ENCODE measurements at places on chromosomes 16 and 17. TPM values are rescaled to one million over a fixed set of nuclear protein-coding genes. Genes with fewer than 3 reads are reported as not detected.

KRT39 gene
- polyA plus RNA-seq = not detected

AIPL1 gene
- polyA plus RNA-seq = not detected

LRRC75A gene
- 2.2 TPM for polyA plus RNA-seq

AOC2 gene
- polyA plus RNA-seq = 6.3 TPM

- H3K4me1 ChIP-seq = peaks cover 1% of the 10 kb centered on the region
- DNase-seq = no peak
- no peaks in the 10 kb centered on the region for H3K27me3 ChIP-seq
- no peak overlapping the region for H3K4me3 ChIP-seq
- no peak overlapping the region for H3K27ac ChIP-seq
Measured at GRCh38 chr16:12021578-12022253, 45.2 kb downstream of the SNX29 start.

- peaks cover 11% of the 10 kb centered on the region for H3K4me1 ChIP-seq
- no peaks in the 10 kb centered on the region for H3K27me3 ChIP-seq
- H3K4me3 ChIP-seq = no peak overlapping the region
- H3K36me3 ChIP-seq = no peaks in the 10 kb centered on the region
Measured at GRCh38 chr17:68305142-68305541, 13.8 kb downstream of the ARSG start.

GRCh38 chr16:27394516-27394915, 7.5 kb upstream of the IL21R start:
- no peak overlapping the region for H3K27ac ChIP-seq
- no peaks in the 10 kb centered on the region for H3K4me1 ChIP-seq
- no peaks in the 10 kb centered on the region for H3K27me3 ChIP-seq
- DNase-seq = no peak
- H3K4me3 ChIP-seq = no peak overlapping the region

DNA sequence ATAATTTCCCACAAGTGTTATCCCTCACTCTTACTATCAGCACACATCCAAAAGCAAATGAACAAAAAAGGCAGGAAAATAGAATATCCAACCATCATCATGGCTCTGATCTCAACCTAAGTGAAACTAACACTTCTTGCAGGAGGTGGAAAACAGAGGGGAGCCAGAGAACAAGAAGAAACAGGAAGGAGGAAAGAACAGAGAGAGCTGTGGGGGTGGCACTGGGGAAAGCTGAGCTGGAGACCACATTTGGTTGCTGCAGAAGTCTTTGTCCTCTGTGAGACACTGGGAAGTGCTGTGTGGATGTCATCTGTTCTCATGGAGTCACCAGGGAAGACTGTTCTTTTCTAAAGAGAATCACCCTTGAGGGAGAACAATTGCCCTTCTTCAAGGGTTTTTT, 34.7 kb downstream of the GRB7 start:
- no peaks in the 10 kb centered on the region for H3K4me1 ChIP-seq
- H3K27me3 ChIP-seq = no peaks in the 10 kb centered on the region
- H3K27ac ChIP-seq = no peak overlapping the region
- no peak for DNase-seq

GRCh38 chr17:68468334-68468733, 11.0 kb upstream of the WIPI1 start:
- no peaks in the 10 kb centered on the region for H3K36me3 ChIP-seq
- H3K27me3 ChIP-seq = no peaks in the 10 kb centered on the region
- no peak for DNase-seq
- no peak overlapping the region for H3K27ac ChIP-seq
- peaks cover 4% of the 10 kb centered on the region for H3K4me1 ChIP-seq

DNA sequence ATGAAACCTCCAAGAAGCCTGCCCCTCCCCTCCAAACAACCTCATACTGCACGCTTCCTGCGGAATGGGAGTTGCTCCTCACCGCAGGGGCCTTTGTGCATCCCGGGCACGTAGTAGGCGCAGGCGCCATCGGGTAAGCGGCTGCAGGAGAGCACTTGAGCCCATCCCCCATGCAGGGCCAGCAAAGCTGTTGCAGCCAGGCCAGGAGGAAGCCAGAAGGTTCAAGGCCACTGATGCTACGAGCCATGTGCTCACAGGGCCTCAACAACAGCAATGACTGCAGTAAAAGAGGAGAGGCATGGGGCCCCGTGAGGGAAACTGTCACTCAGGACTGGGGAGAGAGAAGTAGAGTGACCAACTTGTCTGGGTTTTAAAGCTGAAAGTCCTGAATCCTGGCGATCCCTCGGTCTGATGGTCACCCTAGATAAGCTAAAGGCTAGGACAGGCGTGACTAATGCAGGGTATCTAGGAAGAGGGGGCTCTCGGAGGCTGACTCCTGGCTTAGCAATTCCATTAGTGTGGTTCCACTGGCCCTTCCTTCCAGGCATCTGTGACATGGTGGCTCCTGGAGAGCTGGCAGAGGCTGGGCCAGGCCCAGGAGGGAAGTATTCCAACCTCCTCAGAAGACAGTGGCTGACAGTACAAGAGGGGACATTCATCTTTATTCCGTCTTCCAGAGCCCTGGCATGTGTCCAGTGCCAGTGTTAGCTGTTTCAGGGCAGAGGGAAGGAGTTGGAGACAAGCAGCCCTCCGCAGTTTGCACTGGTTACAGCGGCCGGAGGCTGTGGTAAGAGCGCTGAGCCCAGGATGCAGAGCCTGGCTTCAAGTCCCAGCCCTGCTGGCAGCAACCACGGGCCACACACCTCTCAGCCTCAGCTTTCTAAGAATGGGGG, 20.8 kb downstream of the GOSR2 start:
- no peaks in the 10 kb centered on the region for H3K27me3 ChIP-seq
- peaks cover 11% of the 10 kb centered on the region for H3K4me1 ChIP-seq
- DNase-seq = peak; percentile 67
- no peak overlapping the region for H3K4me3 ChIP-seq
- H3K36me3 ChIP-seq = no peaks in the 10 kb centered on the region

- no peaks in the 10 kb centered on the region for H3K27me3 ChIP-seq
- no peak for DNase-seq
- H3K4me3 ChIP-seq = no peak overlapping the region
- H3K4me1 ChIP-seq = no peaks in the 10 kb centered on the region
Measured at GRCh38 chr16:24204150-24204665, 51.9 kb upstream of the CACNG3 start.

DNA sequence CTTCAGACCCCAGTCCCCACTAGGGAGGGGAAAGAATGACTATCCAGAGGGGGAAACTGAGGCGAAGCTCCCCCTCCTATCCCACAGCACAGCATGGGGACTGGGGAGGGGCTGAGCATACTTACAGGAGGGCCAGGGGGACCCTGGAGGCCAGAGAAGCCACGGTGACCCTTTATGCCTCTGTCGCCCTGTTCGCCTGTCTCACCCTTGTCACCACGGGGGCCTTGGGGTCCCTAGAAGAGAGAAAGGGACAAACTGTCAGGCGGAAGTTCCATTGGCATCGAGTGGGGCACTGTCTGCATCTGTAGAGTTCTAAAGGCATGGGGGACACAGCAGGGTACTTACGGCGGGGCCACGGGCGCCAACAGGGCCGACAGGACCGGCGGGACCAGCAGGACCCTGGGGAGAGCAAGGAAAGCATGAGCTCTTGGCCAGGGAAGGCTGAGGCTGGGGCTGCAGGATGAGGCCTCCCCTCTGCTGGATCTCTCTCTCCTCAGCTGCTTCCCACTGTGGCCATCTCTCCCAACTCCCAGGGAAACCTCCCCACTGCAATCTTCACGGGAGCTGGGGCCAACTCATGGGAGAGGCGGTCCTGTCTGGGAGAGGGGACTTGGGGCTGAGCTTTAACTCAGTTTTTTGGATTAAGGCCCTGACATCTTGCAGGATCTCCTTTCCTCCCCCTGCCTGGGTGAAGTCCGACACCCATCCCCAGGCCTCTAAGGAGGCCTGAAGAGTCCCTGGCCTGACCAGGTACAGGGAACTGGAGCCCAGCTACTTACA, 13.5 kb downstream of the COL1A1 start:
- peaks cover 2% of the 10 kb centered on the region for H3K4me1 ChIP-seq
- H3K4me3 ChIP-seq = no peak overlapping the region
- H3K27me3 ChIP-seq = no peaks in the 10 kb centered on the region
- no peak for DNase-seq
- H3K27ac ChIP-seq = peak overlapping the region; percentile 20

DNA sequence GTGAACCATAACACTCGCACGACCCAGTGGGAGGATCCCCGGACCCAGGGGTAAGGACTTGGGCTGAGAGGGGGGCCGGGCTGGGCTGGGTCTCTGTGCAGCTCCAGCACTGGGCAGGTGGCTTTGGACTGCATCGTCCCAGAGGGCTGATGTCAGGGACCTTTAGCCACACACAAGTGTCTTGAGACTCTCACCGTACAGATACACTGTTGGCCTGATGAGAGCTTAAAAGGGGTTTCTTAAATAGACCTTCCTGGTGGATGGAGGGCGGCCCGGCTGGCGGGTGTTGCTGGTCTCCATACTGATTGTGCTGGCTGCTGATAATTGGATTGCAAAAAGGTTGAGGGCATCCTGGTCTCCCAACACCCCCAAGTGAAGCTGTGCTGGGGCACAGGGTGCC, 21.7 kb upstream of the CLEC18A start:
- H3K27ac ChIP-seq = no peak overlapping the region
- DNase-seq = no peak
- H3K36me3 ChIP-seq = no peaks in the 10 kb centered on the region

GRCh38 chr17:7484919-7485377, 782 bp downstream of the POLR2A start:
- DNase-seq = no peak
- H3K4me1 ChIP-seq = peaks cover 14% of the 10 kb centered on the region
- H3K36me3 ChIP-seq = no peaks in the 10 kb centered on the region
- no peaks in the 10 kb centered on the region for H3K27me3 ChIP-seq

DNA sequence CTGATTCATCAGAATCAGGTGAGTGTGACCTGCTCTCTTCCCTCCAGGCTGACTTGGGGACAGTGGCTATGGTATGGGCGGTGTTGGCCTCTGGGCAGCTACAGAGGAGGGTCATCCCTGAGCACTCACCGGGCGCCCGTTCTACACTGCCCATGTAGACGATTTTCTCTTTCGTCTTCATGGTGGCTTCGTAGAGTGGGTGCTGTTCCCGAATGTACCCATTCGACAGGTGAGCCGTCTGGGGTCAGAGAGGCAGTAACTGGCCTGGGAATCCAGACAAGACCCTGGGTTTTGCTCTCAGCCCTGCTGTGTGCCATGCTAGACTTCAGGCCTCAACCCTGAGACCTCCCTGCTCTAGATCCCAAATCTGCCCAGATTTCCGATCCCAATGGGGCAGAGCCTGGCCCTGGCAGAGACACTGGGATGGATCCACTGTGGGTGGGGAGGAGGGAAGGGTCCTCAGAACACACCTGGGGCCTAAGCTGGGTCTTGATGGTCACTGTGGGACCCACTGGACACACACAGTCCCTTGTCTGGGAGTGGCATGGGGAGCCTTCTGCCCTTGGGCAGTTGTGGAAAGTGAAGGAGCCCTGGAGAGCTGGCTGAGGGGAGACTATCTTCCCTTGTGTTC, 13.2 kb downstream of the USP6 start:
- no peaks in the 10 kb centered on the region for H3K27me3 ChIP-seq
- no peak overlapping the region for H3K4me3 ChIP-seq
- no peak overlapping the region for H3K27ac ChIP-seq
- no peak for DNase-seq

DNA sequence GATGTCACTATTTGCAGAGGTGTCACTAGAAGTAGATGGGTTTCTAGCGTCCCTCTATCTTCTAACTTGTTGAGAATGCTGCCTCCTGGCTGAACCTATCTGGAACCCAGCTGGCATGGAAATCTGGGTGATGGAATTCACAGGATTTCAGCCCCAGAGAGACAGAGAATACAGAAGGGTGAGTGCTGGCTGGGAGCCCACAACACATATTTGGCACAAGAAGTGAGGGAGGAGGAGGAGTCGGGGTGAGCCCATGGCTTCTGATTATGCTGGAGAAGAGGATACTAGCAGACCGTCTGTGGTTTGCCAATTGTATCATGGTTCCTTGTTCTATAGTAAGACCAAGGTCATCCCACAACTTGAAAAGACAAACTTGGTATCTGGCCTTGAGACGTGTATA, 557.8 kb upstream of the SALL1 start:
- no peak overlapping the region for H3K27ac ChIP-seq
- no peak for DNase-seq
- H3K4me3 ChIP-seq = no peak overlapping the region
- no peaks in the 10 kb centered on the region for H3K4me1 ChIP-seq

DNA sequence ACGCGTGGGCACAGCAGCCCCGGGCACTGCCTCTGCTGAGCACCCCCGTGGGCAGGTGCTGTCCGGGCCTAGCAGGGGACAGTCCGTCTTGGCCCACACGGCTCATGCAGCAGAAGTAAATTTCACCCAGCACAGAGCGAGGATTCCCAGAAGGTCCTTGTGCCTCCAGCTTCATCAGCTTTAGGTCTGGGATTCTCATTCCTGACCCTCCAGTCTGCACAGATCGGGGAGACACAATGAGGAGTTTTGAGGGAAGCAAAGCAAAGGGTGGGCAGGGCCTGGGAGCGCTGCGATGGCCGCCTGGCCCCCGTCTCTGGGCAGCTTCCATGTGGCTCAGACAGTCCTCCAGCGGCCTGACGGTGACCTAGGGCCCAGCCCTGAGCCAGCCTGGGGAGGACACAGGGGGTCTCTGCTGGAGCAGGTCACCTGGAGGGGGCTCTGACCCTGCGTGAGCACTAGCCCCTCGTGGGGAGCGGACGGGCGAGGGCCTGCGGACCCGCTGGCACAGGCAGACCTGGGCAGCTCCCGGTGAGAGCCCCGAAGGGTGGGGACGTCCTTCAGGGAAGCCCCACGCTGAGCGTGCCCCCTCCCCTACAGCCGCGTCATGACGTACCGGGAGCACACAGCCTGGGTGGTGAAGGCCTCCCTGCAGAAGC, 30.7 kb upstream of the CHMP6 start:
- no peak overlapping the region for H3K4me3 ChIP-seq
- peaks cover 22% of the 10 kb centered on the region for H3K4me1 ChIP-seq
- peak overlapping the region; percentile 70 for H3K27ac ChIP-seq
- DNase-seq = peak; percentile 33
- H3K27me3 ChIP-seq = no peaks in the 10 kb centered on the region
- H3K36me3 ChIP-seq = no peaks in the 10 kb centered on the region

- no peak for DNase-seq
- no peak overlapping the region for H3K27ac ChIP-seq
- H3K36me3 ChIP-seq = no peaks in the 10 kb centered on the region
- no peaks in the 10 kb centered on the region for H3K27me3 ChIP-seq
- no peak overlapping the region for H3K4me3 ChIP-seq
Measured at GRCh38 chr16:88077328-88078108, 126.3 kb downstream of the BANP start.

- no peaks in the 10 kb centered on the region for H3K36me3 ChIP-seq
- no peaks in the 10 kb centered on the region for H3K27me3 ChIP-seq
- no peak for DNase-seq
- no peak overlapping the region for H3K27ac ChIP-seq
- H3K4me3 ChIP-seq = no peak overlapping the region
- H3K4me1 ChIP-seq = peaks cover 5% of the 10 kb centered on the region
Measured at GRCh38 chr17:65518256-65518655, 43.2 kb downstream of the AXIN2 start.

GRCh38 chr17:50347117-50347893, 1.4 kb downstream of the XYLT2 start:
- peak overlapping the region; percentile 88 for H3K4me3 ChIP-seq
- H3K27ac ChIP-seq = peak overlapping the region; percentile 4
- no peaks in the 10 kb centered on the region for H3K36me3 ChIP-seq
- H3K4me1 ChIP-seq = peaks cover 9% of the 10 kb centered on the region
- no peak for DNase-seq

- no peaks in the 10 kb centered on the region for H3K36me3 ChIP-seq
- H3K27ac ChIP-seq = no peak overlapping the region
- no peak overlapping the region for H3K4me3 ChIP-seq
- no peak for DNase-seq
- no peaks in the 10 kb centered on the region for H3K27me3 ChIP-seq
Measured at GRCh38 chr16:81814751-81815428, 35.8 kb downstream of the PLCG2 start.

- H3K27ac ChIP-seq = no peak overlapping the region
- H3K4me1 ChIP-seq = no peaks in the 10 kb centered on the region
- H3K27me3 ChIP-seq = no peaks in the 10 kb centered on the region
- H3K4me3 ChIP-seq = no peak overlapping the region
- DNase-seq = no peak
Measured at GRCh38 chr17:72901657-72902056, 190.8 kb downstream of the SLC39A11 start.

All from ovary (tissue), 10 donors.